ENCODE measurements at places on chromosomes 5 and 9.

- DNase-seq, result peak; percentile 13
Observed at GRCh38 chr9:111232997-111233790, 96.8 kb downstream of the OR2K2 start.

GRCh38 chr9:105064248-105065097 is 136.5 kb upstream of the ABCA1 start:
- DNase-seq, result peak; percentile 96

- no peak for DNase-seq
Observed at GRCh38 chr5:149038336-149039080, 24.4 kb downstream of the SH3TC2 start.

GRCh38 chr9:74783408-74783807 is 104.3 kb downstream of the TRPM6 start:
- DNase-seq, result peak; percentile 87

DNA sequence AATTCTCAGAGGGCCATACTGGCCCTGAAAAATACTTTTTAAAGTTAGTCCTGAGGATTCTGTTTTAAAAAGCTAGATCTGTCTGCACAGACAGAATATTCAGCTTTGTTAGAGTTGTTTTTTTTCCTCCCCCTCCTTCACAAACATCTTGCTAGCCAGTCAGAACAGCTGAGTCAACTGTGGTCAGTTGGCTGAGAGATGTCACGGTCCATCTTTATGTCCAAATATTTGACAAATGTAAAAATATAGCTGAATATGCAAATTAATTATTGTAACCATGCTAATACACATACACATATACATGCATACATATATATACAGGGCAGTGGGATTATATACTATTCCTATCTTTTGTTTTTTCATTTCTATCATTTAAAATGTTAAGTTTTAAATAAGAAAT is 33.9 kb downstream of the UNC13B start:
- DNase-seq, result no peak

- DNase-seq, result no peak
Observed at GRCh38 chr5:123907349-123907748, 395.4 kb downstream of the CSNK1G3 start.

- DNase-seq, result no peak
Observed at GRCh38 chr5:74903165-74903787, 37.1 kb upstream of the FAM169A start.

DNA sequence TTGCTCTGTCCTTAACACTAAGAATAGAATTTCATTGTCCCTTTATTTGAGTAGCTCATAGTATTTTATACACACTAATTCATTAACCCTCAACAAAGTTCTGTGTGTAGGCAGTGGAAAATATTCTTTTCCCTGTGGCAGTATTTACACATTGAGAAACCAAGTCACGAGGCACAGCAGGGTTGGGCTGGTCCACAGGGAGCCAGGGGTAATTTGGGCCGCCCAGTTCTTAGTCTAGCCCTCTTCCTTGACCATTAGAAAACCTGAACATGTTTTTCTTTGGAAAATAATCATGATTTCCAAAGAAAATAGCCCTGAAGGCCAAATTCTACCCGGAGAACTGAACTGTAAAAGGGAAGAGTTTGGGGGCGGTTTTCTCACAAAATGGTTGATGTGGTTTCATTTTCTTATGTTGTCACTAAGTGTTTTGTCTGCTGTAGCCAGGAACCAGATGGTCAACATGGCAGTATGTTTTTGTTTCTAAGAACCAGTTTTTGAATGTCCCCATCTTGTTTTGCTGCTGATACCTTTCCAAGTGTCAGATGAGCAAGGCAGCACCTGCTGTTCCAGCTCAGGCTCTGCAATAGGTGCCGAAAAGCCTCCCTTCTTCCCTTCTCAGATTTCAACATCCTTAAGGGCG is 29.6 kb downstream of the ARHGEF28 start:
- no peak for DNase-seq

DNA sequence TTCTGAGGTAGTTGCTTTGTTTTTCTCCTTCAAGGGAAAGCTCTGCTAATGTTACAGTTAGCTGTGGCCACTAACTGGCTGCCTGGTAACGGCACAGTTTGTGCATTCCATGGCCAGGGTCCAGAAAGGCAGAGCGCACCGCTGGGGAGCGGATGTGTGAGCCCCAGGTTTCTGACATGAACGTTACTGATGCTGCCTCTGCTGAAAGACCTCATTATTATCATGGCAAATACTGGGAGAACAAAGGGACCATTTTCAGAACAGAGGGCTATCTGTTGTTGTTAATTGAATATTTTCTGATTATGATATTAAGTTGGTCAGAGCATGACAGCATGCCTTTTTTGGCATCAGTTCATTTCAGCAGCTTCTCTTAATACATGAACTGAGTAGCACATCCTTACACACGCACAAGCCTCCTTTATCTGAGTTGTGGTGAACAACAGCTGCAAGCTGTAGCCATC is 134.1 kb downstream of the NUDT12 start:
- peak; percentile 61 for DNase-seq

GRCh38 chr9:92986176-92987119 is 39.1 kb downstream of the FGD3 start:
- no peak for DNase-seq

DNA sequence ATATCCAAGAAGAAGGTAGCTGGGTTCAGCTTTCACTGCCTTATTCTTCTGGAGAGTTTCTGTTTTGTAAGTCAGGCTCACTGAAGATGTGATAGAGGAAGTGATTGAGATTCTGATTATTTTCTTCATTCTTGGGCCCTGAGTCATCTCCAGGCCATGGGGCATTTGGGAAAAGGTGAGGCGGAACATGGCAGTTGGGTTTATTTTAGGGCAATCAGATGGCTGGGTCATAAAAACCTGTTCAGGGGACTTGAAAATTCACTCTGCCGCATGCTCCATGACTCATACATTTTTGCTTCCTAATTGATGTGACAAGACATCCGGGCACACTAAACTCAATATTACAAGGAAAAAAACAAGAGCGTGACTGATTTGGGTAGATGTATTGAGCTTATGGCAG is 265.7 kb upstream of the KLF4 start:
- DNase-seq, result peak; percentile 77

DNA sequence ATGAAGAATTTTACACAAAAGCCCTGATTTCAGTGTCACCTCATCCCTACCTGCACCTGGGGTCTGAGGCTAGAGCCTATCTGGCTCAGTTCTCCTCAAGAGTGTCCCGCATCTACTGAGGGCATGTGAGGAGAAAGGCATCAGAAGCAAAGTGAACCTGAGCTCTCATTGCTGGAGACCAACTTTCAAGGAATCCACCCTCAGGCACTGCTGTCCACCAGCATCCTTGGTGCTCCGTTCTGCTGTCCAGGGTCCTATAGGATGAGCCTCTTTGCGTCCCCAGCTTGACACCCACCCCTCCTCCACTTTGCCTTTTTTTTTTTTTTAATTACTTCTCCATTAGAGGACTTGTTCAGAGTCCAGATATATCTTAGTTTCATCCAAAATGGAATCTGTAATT is 49.5 kb downstream of the CAMSAP1 start:
- DNase-seq, result no peak

- peak; percentile 1 for DNase-seq
Observed at GRCh38 chr9:96719921-96720320, 58.0 kb downstream of the ZNF510 start.

DNA sequence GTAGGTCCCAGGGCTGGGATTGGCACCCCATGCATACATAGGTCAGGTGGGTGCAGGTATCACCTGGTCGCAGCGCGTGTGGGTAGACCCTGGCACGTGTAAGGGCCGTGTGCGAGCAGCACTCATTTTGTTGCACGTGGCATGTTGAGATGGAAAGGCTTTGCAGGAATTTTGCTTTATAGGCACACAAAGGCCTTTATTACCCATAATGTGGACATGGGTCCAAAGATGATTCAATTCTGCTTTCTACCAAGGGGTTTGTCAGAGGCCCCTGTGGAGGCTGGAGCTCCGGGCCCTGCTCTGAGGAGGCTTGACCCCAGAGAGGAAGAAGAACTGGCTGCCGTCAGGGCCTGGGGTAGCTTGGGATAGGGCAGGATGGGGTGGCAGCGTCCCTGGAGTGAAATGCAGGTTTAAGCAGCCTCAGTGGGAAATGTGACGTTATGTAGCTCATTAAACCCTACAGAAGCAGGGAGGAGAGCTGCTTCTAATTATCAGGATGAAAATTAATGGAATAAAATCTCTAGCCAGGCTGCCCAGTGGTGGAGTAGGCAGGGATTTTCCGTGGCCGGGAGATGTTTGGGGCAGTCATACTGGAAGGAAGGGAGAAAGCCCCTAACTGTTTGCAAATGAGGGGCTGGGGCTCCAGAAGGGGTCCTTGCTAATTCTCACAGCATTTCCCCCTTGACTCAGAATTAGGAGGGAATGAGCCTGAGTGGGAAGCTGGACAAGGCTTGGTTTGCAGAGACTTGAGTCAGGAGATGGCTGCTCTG is 103.3 kb upstream of the PITX1 start:
- no peak for DNase-seq

DNA sequence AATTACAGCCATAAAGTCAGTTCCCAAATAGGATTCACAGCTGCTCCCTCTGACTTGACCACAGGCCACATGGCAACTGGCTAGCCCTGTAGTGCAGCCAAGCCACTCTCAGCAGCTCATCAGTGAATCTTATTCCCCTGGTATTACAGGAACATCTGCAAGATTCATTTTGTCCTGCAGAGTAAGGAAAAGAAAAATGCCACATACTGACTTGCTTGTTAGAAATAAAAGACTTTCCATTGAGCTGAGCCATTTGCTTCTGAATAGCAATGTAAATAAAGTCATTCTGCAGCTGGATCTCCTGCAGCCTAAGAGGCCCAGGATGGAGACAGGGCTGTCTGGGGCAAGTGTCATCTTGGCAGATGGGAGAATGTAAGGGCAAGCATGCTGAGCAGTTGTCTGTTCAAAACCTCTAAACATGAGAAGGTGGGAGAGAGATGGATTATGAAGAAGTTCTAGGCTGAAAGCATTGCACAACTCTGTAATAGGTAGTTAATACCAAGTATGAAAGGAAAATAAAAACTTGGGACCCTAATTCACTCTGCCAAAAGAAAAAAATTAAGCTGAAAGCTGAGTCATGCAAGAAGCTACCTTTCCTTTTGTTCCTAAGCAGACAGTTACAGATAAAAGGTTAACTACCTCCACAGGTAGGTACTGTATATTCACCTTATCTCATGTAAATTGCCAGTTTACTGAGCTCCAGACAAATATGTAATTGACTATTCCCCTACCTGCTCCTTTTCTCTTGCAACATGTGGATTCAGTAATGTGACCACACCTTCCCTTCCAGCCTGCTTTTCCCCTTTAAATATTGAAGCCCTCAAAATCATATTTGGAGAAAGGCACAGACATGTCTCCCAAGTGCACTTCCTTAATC is 244.4 kb upstream of the RAI14 start:
- DNase-seq, result no peak

DNA sequence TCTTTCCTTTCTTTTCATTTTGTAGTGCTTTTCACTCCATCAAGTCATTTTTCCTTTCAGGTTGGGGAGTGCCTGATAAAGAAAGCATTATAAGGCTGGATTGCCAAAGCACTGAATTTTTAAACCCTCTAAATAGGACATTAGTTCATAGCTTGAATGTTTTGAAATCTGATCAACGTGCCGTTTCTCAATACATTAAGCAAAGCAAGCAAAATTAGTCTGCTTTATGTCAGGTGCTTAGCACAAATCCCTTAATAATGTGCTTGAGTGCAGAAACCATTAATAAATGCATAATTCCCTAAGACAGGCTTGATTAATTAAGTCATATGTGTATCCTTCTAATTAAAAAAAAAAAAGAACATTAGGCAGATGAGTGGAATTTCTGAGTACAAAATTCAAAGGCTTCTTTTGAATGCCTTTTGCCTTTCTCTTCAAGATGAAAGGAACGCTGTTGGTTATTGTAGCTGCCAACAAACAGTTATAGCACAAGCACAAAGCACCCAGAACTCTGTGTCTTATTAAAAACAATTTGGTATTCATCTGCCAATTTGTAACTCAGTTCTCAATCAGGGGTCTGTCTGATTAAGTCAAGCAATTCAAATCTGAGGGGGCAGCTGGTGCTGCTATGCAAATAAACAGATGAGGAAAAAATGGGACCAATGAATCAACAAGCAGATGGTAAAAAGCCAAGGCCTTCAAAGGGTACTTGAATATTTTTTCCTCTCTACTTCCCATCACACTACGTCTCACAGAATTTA is 233.7 kb downstream of the TLE1 start:
- no peak for DNase-seq

GRCh38 chr5:137051161-137051560 is 448.0 kb downstream of the SPOCK1 start:
- DNase-seq, result no peak

DNA sequence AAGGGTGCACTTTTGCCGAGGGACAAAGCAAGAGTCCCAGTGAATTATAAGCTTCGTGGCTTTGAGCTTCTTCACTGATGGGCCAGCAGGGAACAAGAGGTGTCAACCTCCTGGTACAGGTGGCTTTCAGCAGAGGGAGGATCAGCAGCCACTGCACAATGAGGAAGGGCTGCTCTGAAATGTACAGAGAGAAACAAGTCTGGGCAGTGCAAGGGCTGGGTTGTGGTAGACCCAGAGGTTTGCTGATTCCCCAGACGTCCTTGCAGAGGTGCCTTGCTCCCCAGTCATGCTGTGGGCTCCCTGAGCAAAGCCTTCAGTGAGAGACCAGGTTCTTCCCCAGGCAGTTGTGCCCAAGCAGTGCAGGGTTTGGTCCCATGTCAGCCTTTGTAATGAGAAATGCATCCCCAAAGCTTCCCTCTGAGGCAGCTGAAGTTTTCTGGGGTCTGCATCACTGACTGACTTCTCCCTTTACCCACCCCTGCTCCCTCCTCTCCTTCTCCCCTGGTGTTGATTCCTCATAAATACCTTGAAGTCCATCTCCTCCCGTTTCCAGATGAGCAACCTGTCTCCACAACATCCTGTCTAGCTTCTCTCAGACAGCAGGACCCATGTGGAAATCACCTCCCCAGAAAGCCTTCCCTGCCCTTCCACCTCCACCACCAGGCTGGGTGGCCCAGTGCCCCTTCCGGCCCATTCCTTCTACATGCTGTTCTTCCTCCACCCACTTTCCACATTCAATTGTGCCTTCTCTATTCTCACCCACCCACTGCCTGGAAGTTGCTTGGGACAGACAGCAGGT is 599.6 kb upstream of the ADAMTS16 start:
- no peak for DNase-seq

Measured in fibroblast of skin of right biceps (primary cell).